Mesothelial cell of epicardium (in vitro differentiated cells): ENCODE measurements at places on chromosomes 7 and 10. TPM values are rescaled to one million over a fixed set of nuclear protein-coding genes. Genes with fewer than 3 reads are reported as not detected.

DNA sequence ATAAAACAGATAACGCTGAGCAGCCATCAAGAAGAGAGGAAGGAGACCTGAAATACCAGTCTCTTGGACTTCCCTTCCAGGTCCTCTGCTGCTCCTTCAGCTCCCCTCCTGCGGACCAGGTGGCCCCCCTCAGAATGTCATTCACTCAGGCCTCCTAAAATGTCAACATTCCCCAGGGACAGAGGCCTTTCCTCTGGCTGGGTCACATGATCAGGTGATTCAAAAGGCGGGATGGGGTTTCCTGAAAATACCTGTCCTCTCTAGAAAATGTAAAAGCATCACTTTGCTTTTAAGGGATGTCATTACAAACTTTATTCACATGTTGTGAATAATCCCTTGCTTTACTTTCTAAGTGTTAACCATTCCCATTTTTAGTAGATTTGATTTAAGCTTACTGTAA is 311.1 kb downstream of the INHBA start:
- DNase-seq: no peak

The ASB10 gene
- not detected in 3 replicates for total RNA-seq

DNA sequence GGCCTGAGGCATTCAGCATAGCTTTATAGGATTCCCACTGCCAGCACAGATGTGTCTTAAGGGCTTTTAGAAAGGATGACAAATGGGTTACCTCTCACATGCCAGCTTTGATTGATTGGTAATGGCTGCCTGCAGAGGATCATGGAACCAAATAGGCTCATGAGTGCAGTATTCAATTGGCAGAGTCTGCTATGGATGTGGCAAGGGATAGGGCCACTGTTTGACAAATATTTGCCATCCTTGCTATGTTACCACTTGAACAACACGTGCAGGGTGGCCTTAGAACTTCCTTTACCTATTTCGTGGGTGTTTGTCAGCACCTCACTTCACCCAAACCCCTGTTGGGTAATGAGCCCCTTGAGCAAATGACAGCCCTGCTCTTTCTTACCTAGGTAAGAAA is 139.2 kb downstream of the C10orf105 start:
- no peak for DNase-seq

The ZPBP gene
- not detected in 3 replicates for total RNA-seq

- no peak for DNase-seq
These were observed 26.4 kb upstream of the ADO start for GRCh38 chr10:62778125-62778524.

GRCh38 chr7:75559976-75560365 is 67.9 kb downstream of the SPDYE5 start:
- DNase-seq: no peak

- no peak for DNase-seq
These were observed 52.9 kb downstream of the ELMO1 start for GRCh38 chr7:37395618-37396259.

DNA sequence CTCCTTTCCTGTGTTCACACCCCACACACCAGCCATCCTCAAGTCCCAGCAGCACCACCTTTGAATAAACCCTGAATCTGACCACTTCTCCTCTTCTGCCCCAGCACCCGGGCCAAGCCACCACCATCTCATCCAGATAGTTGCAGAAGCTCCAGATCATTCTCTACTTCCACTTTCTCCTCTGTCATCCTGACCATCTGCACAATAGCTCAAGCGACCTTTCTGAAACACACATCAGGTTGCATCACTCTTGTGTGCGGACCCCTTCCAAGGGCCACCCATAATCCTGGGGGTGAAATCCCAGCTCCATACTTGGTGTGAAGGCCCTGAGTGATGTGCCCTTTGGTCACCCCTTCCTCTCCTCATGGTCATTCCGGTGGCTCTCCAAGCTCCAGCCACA is 187.4 kb upstream of the GALNT17 start:
- DNase-seq: peak; percentile 22
